Lower leg skin (tissue), 4 donors: ENCODE measurements at places on chromosomes 6 and 20.

DNA sequence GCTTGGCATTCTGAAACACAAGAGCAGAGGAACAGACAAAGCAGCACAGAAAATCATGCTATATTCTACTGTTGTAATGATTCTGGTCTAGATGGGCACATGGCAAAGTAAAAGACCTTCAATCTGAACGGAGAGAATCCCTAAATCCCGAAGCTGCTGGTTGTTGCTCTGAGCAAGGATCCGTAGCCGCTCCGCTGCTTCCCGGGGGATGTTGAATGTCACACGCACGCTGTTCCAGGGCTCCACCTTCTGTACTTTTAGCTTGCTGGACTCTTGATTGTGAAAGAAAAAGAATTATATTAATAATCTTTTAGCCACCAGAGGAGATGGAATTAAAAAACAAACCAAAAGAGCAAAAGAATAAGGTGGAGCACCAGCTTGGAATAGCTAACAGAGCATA lies 49.3 kb downstream of the NCOA6 start:
- no peak for DNase-seq

DNA sequence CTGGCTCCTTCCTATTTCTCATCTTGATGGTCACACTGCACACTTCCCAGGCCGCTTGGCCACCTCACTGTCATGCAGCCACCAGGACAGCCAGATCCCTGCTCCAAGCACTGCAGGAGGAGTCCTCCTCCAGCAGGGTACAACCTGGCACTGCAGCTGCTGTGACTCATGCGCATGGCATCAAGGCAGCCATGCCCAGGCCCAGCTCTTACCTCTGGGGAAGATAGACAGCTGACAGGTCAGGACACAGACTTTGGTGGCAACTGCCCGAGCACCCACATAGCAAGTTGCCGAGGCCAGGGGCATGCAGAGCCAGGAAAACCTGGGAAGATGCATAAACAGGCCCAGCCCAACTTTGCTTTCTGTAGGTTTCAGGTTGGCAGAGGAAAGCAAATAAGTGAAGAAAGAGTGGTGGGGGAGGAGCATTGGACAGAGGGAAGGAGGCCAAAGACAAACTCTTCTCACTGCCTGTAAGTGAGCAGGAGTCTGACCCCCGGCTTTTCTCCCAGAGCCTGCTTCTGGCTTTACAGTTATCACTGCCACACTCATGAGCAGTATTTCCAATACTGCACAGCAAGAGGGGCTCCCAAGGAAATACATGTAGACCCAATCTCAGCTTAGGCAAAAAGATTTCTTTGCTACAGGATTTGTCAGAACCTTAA lies 38.8 kb downstream of the SLC22A3 start:
- no peak for DNase-seq

DNA sequence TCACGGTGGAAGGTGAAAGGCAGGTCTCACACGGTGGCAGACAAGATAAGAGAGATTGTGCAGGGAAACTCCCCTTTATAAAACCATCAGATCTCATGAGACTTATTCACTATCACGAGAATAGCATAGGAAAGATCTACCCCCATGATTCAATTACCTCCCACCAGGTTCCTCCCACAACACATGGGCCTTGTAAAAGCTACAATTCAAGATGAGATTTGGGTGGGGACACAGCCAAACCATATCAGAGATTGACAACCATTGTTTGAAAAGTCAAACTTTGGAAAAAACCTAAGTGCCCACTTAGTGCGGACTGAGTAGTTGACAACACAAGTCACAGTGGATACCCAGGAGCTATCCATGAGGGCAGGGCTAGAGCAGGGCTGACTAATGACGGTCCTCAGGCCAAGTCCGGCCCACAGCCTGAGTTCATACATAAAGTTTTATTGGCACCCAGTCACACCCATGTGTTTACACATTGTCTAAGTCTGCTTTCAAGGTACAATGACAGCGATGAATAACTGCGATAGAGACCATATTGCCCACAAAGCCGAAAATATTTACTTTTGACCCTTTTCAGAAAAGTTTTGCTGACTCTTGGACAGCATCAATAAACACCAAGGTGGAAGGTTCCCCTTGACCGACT lies 33.8 kb upstream of the PMEPA1 start:
- DNase-seq, result no peak

DNA sequence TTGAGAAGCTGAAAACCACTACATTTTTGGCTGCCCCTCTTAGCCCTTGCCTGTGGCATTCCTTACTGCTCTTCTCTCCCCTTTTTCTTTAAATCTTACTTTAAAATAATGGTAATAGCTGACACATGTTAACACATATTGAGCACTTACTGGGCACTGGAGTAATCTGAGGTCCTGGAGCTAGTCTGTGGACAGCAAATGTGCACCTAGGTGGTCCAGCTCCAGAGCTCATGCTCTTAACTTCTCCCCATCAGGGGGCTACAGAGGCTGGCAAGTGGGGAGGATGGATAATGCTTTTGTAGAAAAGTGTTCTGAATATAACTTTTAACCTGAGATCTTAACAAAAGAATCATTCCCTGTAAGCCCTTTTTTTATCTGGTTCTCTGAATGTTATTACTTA lies 74.8 kb downstream of the ADGRB3 start:
- DNase-seq, result no peak

GRCh38 chr6:159695984-159696383 lies 2.9 kb upstream of the SOD2 start:
- DNase-seq, result no peak

DNA sequence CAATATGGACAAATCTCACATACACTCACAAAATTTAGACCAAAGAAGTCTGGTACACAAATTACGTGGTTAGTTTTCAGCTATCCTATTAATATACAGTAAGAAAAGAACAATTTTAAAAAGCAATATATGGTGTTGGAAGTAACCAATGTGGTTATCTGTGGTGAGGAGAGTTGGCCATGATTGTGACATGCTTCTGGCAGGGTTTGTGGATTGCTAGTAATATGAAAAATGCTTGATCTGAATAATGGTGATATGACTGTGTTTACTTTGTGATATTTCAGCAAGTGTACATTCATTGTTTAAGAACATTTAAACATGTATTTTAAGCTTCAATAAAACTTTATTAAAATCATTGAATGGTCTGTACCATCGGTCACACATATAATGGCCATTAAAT lies 99.1 kb downstream of the ADGB start:
- no peak for DNase-seq

DNA sequence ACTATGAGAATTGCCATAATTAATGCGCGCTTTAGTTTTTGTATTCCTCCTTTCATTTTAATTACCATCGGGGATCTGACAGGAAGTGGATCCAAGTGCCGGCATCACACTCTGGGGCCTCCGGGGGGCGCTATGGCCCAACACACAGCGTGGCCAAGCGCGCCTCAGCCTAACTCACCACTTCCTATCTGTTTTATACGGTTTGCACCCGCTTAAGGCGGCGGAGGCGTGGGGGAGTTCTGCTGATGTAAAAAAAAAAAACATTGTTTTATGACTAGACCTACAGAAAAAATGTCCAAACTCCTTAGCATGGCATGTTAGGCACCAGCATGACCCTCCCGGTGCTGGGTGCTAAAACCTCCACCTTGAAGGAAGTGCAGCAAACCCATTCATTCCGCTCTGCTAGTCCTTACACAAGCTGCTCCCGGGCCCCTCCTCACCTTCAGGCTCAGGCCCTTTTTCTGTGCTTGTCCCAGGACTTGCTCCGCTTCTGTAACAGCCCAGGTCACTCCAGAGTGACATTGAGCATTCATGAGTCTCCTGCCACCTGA lies 4.5 kb upstream of the EBF4 start:
- DNase-seq, result no peak
